ENCODE measurements at places on chromosomes 4 and X.

GRCh38 chrX:45860450-45860849, 659.8 kb upstream of the DIPK2B start:
- no peak for DNase-seq

DNA sequence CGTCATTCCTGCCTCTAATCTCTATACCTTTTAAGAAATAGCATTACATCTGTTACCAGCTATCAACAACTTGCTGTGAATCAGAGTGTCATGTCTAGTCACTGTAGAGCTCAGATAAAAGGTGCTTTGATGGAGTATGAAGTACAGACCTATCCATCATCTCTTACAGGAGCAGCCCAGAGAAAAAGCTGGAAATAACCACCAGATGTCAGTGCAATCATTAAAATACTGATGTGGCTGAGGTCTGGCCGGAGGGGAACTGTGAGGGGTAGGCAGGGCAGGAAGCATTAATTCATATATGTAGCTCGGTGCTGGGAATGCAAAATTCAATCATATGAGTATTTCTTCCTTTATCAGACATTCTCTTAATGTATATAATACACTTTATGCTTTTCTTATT, 100.6 kb downstream of the AKAP4 start:
- DNase-seq: no peak

- no peak for DNase-seq
Measured at GRCh38 chrX:23497919-23498318, 163.3 kb downstream of the PTCHD1 start.

DNA sequence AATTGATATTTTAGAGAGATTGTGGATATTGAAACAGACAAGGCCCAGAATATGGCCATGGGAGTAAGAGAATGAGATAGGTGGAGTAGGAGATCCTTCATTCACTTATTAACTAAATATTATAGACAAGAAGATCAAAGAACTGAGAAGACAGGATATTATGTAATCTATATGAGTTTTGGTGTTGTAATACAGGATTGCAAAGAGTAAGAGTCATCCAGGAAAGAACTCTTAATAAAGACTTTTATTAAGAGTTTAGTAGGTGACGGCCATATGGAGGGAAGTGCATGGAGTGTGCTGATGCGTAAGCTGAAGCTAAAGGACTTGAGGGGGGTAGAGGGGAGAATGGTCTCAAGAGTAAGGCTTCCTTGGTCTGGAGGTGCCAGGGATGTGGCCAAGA, 153.7 kb downstream of the VEGFC start:
- no peak for DNase-seq

DNA sequence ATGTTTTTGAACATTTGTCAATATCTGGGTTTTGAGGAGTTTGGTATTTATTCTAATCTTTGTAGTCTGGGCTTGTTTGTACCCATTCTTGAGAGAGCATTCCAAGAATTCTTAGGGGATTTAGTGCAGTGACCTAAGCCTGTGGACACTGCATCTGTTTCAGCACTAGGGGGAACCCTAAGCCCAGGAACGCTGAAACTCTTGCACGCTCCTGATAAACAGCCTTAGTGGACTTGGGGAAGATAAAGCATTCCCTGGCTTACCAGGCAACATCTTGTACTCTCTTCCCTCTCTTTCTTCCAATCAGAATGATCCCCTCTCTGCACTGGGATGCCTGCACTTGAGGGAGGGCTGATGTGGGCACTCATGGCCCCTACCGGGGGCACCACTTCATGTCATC, 654.9 kb upstream of the HTR2C start:
- no peak for DNase-seq
